Mesothelial cell of epicardium (in vitro differentiated cells): ENCODE measurements at places on chromosomes 6 and 20. TPM values are rescaled to one million over a fixed set of nuclear protein-coding genes. Genes with fewer than 3 reads are reported as not detected.

Gene LINC00237
- total RNA-seq = not detected in 3 replicates

Gene ARMC2
- total RNA-seq = 11.3 to 16.5 TPM (median 16.2 TPM) in 3 replicates

Gene ZSCAN9
- total RNA-seq = 25.5 to 29.6 TPM (median 27.9 TPM) in 3 replicates

Gene NMBR
- total RNA-seq = 0.27 TPM in 2 of 3 replicates, not detected in the other

DNA sequence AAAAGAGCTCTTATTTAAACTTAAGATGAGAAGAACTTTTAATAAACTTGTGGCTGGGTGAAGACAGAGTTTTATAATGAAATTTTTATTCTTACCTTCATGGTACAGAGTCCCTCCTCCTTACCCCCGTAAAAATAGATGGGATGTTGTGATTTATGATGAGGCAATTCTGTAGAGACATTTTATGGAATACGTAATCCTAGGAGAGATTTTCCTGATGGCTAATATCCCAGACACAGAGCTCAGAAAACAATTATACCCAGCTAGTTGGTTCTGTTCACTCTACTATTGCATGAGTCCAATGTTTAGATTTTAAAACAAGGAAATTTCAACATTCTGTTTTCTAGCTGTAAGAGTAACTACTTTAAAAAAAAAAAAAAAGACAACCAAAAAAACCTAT lies 43.4 kb downstream of the MTHFD1L start:
- peak overlapping the region; percentile 64 for H3K27ac ChIP-seq
- H3K27me3 ChIP-seq = no peaks in the 10 kb centered on the region
- DNase-seq = no peak

- peak; percentile 50 for DNase-seq
- H3K27ac ChIP-seq = no peak overlapping the region
- no peaks in the 10 kb centered on the region for H3K36me3 ChIP-seq
- peaks cover 23% of the 10 kb centered on the region for H3K4me1 ChIP-seq
Measured at GRCh38 chr6:147507162-147508041, 1.1 kb upstream of the SAMD5 start.

GRCh38 chr6:119333707-119334295 lies 15.8 kb downstream of the MAN1A1 start:
- no peaks in the 10 kb centered on the region for H3K27me3 ChIP-seq
- DNase-seq = no peak
- H3K4me1 ChIP-seq = peaks cover 40% of the 10 kb centered on the region

DNA sequence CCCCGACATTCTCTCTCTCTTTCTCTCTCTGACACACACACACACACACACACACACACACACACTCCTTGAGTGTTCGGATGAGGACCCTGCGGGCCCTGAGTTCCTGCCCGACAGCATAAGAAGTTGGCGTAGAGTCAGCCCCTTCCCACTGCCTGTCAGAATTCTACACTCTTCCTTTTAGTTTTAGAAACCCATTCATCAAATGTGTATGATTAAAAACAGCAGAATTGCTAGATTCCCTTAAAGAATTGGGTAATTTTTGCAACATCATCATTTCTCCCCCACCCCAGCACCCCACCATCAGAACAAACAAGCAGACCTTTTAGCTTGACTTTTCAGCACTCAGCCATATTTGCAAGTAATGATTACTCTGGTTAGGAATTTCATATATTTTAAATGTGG lies 322.8 kb downstream of the FARS2 start:
- H3K27me3 ChIP-seq = no peaks in the 10 kb centered on the region
- DNase-seq = no peak
- H3K27ac ChIP-seq = peak overlapping the region; percentile 76
- H3K36me3 ChIP-seq = peaks cover 8% of the 10 kb centered on the region

DNA sequence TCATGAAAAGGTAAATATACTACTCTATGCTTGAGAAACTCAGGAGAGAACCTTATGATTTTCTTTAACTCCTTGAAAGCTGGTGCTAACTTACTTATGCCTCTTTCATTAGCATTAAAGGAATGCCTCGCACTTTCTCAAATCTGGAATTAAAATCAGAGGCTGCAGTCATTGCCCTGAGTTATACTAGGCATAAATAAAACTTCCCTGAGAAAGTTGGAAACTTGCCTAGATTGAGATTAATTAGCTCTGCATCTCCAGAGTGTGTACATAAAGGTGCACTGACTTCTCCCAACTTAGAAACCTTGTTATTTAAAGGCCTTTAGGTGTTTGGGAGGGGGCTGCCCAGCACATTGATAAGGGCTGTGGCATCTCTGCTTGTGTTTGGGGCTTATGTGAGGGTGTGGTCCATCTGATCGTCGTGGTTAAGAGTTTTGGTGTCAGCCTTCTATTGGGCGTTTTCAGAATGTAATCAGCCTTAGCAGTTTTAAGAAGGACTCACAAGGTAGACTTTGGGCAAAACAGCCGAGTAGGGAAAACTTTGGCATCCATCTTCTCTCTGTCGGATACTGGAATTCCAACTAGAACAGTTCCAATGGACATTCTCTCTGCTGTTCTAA lies 32.1 kb upstream of the CCN6 start:
- H3K4me1 ChIP-seq = peaks cover 31% of the 10 kb centered on the region
- DNase-seq = no peak
- H3K27ac ChIP-seq = peak overlapping the region; percentile 36
- H3K36me3 ChIP-seq = peaks cover 10% of the 10 kb centered on the region
- H3K4me3 ChIP-seq = no peak overlapping the region

DNA sequence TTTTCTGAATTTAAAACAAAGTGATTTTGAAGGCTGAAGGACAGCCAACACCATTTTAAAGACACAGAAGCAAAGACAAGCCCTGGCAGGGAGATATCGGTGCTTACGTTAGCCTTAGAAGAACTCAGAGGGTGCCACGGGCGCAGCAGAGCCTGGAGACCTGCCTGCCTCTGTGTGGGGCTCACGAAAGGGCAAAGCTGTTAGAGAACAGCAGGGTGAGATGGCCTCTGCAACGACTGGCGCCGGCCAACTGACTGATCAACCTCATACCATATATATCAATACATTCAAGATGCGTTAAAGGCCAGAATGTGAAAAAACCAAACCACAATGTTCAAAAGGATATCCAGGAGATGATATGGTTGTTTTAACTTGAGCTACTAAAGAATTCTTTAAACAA lies 151.0 kb upstream of the RPS6KA2 start:
- H3K4me1 ChIP-seq = no peaks in the 10 kb centered on the region
- H3K27ac ChIP-seq = no peak overlapping the region
- H3K27me3 ChIP-seq = peaks cover 24% of the 10 kb centered on the region
- no peaks in the 10 kb centered on the region for H3K36me3 ChIP-seq
- H3K4me3 ChIP-seq = no peak overlapping the region

DNA sequence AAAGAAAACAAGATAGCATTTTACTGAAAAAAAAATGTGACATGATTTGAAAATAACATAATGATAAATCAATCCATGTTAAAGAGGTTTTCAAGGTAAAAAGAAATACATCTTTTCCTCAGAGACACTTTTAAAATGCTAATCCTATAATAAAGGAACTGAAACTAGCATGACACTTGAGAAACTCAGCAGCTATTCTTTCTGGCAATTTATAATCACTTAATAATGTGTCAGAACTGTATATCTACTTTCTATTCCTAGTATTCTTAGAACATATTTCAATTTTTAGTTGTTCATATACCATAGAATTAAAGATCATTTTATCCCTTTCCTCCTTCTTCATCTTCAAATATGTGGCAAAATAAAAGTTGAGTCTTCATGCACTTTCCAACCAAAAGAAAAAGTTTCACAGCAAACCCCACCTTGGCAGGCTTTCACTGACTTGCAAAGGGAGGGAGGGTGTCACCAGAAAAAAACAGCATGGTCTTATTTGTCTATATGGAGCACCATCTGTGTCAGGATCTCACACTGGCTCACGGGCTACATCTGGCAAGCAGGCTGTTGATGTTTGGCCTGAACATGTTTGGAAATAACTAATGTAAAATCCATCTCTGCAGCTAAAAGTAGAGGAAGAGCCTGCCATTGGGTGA lies 48.5 kb downstream of the FHL5 start:
- H3K27me3 ChIP-seq = no peaks in the 10 kb centered on the region
- no peak overlapping the region for H3K27ac ChIP-seq
- no peak overlapping the region for H3K4me3 ChIP-seq
- no peak for DNase-seq
- H3K4me1 ChIP-seq = peaks cover 47% of the 10 kb centered on the region

DNA sequence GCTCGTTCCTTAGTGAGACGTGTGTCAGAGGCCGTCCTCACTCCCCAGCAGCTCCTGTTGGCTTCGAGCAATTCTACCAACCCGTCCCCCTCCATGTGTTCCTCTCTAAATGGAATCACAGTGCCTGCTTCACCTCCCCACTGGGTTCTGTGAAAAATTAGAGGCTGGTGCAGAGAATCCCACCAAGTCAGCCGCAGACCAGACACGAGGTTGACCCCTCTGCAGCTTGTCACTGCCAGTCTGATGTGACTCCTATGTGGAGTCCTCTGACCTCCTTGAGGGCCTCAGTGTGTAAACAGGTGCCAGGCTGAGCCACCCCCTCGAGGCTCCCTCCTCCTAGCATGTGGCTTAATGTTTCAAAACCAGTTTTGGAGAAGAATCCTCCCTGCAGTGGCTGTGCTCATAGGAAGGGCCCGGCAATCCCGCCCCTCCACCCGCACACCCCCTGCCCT lies 12.6 kb upstream of the IRF4 start:
- H3K27me3 ChIP-seq = peaks cover 53% of the 10 kb centered on the region
- H3K27ac ChIP-seq = no peak overlapping the region
- H3K4me3 ChIP-seq = no peak overlapping the region
- H3K4me1 ChIP-seq = no peaks in the 10 kb centered on the region
- H3K36me3 ChIP-seq = no peaks in the 10 kb centered on the region
- no peak for DNase-seq

DNA sequence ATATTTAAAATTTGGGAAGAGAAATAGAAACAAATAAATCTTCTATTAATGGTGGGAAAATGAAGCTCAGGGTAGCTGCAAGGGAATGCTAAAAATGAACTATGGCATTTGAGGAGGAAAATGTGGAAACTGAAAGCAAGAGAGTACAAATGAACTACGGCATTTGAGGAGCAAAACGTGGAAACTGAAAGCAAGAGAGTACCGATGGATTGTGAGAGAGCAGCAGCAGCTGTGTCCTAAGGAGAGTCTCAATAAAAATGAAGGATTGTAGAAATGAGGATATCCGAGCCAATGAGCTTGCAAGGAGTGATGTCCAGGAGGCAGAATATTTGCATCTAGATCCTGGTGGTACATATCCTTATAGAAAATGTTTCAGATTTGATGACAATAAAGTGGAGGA lies 547.1 kb upstream of the ZNF337 start:
- H3K4me3 ChIP-seq = no peak overlapping the region
- no peaks in the 10 kb centered on the region for H3K27me3 ChIP-seq
- no peaks in the 10 kb centered on the region for H3K36me3 ChIP-seq

- DNase-seq = no peak
- peaks cover 47% of the 10 kb centered on the region for H3K4me1 ChIP-seq
- no peaks in the 10 kb centered on the region for H3K27me3 ChIP-seq
- H3K27ac ChIP-seq = peak overlapping the region; percentile 92
- peak overlapping the region; percentile 93 for H3K4me3 ChIP-seq
Measured at GRCh38 chr6:53796451-53796780, 1.6 kb downstream of the LRRC1 start.

DNA sequence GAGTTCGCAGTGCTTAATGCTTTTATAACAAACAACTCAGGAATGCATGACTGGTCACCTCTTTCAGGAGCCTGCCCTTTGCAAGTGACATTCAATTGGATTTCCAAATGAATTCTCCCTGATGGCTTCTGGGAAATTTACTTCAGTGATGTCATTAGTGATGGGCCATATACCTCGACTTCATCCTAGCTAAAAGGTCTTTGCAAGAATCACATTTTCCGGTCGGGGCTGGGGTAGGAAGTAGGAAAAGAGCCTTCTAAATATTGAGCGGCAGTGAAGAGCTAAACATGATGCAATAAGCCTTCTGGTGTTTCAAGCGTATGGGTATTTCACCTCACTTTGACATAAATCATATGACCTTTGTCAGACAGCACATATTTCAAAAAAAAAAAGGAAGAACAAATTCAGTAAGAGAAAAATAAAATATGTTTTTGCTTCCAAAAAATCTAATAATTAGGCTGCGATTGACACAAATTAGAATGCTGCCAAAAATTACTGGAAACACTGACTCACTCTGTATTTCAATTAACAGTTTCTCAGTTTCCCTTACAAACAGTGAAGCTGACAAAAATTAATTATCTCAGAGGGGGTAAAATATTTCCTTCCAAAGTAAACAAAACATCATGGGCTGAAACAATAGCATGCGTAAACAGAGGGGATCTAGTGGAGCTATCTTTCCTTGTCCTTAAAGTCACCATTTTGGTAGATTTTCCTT lies 39.8 kb downstream of the ADTRP start:
- no peak overlapping the region for H3K27ac ChIP-seq
- DNase-seq = no peak
- H3K36me3 ChIP-seq = no peaks in the 10 kb centered on the region
- no peak overlapping the region for H3K4me3 ChIP-seq
- peaks cover 6% of the 10 kb centered on the region for H3K4me1 ChIP-seq
- no peaks in the 10 kb centered on the region for H3K27me3 ChIP-seq

- H3K27ac ChIP-seq = peak overlapping the region; percentile 78
- peaks cover 18% of the 10 kb centered on the region for H3K4me1 ChIP-seq
- no peaks in the 10 kb centered on the region for H3K36me3 ChIP-seq
- no peak for DNase-seq
- no peak overlapping the region for H3K4me3 ChIP-seq
Measured at GRCh38 chr20:36082315-36082915, 72.1 kb upstream of the EPB41L1 start.

GRCh38 chr20:61804752-61805295 lies 260.9 kb downstream of the TAF4 start:
- peaks cover 58% of the 10 kb centered on the region for H3K27me3 ChIP-seq

DNA sequence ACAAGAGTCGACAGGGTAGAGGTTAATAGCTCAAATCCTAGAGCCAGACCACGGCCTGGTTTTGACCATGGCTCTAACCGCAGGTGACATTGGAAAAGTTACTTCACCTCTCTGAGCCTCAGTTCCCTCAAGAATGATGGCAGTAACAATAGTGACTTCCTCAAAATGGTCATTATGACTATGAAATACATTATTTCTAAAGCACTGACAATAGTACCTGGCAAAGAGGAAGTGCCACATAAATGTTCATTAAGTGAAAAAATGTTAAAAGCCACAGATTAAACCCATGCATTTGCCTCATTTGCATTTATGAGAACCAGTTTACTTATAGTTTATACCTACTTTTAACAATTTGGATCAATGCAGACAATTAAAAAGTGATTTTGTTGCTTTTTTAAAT lies 12.3 kb downstream of the BTBD3 start:
- H3K4me1 ChIP-seq = peaks cover 17% of the 10 kb centered on the region
- peaks cover 29% of the 10 kb centered on the region for H3K36me3 ChIP-seq
- no peaks in the 10 kb centered on the region for H3K27me3 ChIP-seq
- no peak overlapping the region for H3K27ac ChIP-seq
- no peak overlapping the region for H3K4me3 ChIP-seq
